ENCODE measurements at places on chromosomes 12 and 14. TPM values are rescaled to one million over a fixed set of nuclear protein-coding genes. Genes with fewer than 3 reads are reported as not detected.
A peak's percentile ranks its signal among the peaks of the same experiment; 100 is the strongest.

Gene OS9
- 158 TPM for total RNA-seq

Gene SLC17A8
- total RNA-seq, result 0.37 TPM

Gene UBE3B
- 66.8 TPM for total RNA-seq

Gene KRT73
- total RNA-seq, result 0.16 TPM

Gene CCDC184
- 6.9 TPM for total RNA-seq

Gene ABCC9
- 2.7 TPM for total RNA-seq

Gene LAG3
- total RNA-seq, result 7.1 TPM

DNA sequence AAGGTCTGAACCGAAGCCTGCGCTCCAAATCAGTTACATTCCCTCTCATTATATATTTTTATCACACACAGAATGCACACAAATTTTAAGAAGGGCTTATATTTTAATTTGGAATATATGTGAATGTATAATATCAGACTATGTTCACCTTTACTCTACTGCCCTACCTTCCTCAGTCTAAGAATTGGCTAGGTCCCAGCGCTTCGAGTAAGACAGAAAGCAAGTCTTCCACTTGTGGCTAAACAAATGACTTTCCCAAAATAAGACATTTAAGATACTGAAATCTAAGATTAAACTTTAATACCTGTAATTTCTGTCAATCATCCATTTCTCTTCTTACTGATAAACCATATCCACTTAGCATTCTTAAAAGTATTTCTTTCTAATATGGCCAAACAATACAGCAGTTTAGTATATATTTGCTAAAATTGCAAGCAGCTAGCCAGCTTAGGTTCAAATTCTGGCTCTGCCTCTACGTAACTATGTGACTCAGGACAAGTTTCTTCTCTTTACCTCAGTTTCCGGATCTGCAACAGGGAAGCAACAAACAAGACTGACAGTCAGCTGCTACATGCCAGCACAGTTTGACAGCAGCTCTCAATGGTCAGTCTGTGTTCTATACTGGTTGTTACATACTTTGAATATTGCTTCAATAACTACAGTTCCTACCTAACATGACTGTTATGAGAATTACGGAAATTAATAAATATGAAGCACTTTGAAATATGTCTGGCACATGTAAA is 2.0 kb downstream of the INTS13 start:
- no peak for DNase-seq
- H3K4me1 ChIP-seq, result peaks cover 27% of the 10 kb centered on the region
- no peaks in the 10 kb centered on the region for H3K27me3 ChIP-seq
- no peaks in the 10 kb centered on the region for H3K36me3 ChIP-seq
- H3K27ac ChIP-seq, result no peak overlapping the region
- H3K4me3 ChIP-seq, result no peak overlapping the region

GRCh38 chr14:94081386-94081820 is 293 bp downstream of the IFI27L1 start:
- H3K36me3 ChIP-seq, result no peaks in the 10 kb centered on the region
- H3K4me3 ChIP-seq, result peak overlapping the region; percentile 100
- DNase-seq, result no peak
- H3K27ac ChIP-seq, result peak overlapping the region; percentile 96

GRCh38 chr12:50214018-50214417 is 46.8 kb upstream of the CERS5 start:
- H3K27me3 ChIP-seq, result no peaks in the 10 kb centered on the region
- H3K27ac ChIP-seq, result no peak overlapping the region
- no peak for DNase-seq

DNA sequence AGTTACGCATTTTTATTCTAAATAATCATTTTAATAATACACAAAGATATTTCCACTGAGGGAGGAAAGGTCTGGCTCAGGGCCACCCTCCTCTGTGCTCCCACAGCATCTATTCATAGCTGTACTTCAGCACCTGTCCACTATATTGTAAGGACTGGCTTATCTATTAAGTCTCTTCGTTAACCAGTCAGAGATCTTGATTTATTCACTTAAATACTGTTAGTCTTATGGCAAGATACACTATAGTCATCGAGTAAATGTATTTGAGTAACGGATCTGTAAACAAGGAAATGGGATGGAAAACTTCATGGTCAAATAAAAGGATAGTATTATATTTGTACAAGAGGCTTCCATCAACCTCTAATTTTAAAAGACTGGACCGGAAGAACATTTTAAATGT is 54.6 kb downstream of the SPTLC2 start:
- no peak for DNase-seq
- H3K36me3 ChIP-seq, result no peaks in the 10 kb centered on the region
- peaks cover 9% of the 10 kb centered on the region for H3K4me1 ChIP-seq
- no peak overlapping the region for H3K4me3 ChIP-seq

DNA sequence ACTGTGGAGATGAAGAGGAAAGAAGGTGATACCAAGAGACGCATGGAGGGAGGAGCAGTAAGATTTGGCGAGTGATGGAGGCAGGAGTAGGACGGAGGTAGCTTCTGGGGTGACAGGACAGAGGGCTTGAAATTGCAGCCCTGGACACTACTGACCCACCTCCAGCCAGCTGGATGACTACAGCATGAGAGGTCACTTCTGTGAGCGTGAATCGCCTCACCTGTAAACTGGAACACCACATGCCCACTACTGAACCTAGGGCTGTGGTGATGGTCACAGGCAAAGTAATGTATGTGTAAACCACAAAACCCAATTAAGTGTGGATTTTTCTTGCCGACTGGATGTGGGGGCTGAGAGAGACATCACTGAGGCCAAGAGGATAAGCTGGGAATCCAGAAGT is 6.6 kb upstream of the KRT4 start:
- no peaks in the 10 kb centered on the region for H3K4me1 ChIP-seq
- no peak overlapping the region for H3K4me3 ChIP-seq
- no peaks in the 10 kb centered on the region for H3K27me3 ChIP-seq
- DNase-seq, result no peak
- no peaks in the 10 kb centered on the region for H3K36me3 ChIP-seq

DNA sequence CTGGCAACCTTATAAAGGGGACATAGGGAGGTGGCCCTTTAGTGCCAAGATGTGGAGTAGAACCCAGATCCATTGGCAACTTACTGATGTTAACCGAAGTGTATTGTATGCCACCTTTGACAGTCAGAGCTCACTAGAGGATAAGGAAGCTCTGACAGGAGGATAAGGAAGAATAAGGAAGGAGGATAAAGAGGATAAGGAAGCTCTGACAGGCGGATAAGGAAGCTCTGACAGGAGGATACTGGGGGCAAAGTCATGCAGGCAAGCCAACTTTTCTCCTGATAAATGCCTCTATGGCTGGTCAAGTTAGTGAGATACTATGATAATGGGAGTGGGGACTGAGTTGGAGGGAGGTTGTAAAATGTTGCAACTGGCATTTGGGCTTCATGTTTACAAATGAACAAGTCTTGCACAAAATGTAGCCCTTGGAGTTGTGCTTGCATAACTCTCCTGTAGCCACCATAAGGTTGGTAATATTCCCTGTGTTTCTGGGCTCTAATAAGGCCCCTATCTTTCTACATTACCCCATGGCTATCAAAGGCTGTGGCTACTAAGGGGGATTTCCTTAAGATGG is 17.7 kb upstream of the DHRS2 start:
- no peak overlapping the region for H3K4me3 ChIP-seq
- DNase-seq, result no peak
- H3K4me1 ChIP-seq, result no peaks in the 10 kb centered on the region
- no peak overlapping the region for H3K27ac ChIP-seq
- no peaks in the 10 kb centered on the region for H3K27me3 ChIP-seq
- no peaks in the 10 kb centered on the region for H3K36me3 ChIP-seq

DNA sequence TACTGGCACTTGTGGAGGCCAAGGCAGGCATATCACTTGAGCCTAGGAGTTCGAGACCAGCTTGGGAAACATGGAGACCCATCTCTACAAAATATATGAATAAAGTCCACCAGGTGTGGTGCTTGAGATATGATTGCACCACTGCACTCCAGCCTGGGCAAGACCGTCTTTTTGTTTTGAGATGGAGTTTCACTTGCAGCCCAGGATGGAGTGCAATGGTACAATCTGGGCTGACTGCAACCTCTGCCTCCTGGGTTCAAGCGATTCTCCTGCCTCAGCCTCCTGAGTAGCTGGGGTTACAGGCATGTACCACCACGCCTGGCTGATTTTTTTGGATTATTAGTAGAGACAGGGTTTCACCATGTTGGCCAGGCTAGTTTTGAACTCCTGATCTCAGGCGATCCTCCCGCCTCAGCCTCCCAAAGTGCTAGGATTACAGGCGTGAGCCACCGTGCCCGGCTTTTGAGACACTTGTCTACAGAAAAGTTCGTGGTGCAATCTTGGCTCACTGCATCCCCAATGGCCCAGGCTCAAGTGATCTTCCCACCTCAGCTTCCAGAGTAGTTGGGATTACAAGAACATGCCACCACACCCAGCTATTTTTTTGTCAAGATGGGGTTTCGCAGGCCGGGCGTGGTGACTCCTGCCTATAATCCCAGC is 16.3 kb upstream of the ATP5F1B start:
- no peak for DNase-seq
- H3K36me3 ChIP-seq, result no peaks in the 10 kb centered on the region
- H3K4me3 ChIP-seq, result no peak overlapping the region
- H3K27ac ChIP-seq, result no peak overlapping the region

DNA sequence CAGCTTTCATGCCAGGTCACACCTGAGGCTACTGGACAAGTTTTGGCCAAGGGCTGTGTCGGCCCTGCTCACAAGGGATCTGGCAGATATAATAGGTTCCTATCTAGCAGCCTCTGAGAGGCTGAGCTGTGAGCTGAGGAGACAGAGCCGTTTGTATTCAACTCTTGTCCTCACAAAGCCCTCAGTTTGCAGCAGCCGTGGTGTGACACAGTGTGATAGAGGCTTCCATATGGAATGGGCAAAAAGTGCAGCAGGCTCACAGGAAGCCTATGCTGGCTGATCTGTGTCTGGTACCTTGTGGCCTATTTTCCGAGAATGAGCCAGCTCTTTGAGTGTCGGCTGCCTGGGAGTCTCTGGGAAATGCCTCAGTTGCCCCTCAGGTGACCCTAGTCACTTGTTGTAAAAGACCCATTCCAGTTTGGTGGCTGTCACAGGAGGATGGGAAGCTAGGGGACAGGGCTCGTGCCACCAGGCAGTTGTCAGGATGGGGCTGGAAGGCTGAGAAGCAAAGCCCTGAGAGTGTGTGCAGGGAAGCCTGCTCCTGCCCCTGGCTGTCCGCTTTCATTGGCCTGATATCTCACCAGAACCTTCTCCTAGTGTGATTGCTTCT is 16.1 kb downstream of the VRTN start:
- H3K36me3 ChIP-seq, result no peaks in the 10 kb centered on the region
- H3K4me3 ChIP-seq, result no peak overlapping the region
- H3K4me1 ChIP-seq, result no peaks in the 10 kb centered on the region
- DNase-seq, result no peak
- H3K27ac ChIP-seq, result no peak overlapping the region
- H3K27me3 ChIP-seq, result no peaks in the 10 kb centered on the region

GRCh38 chr14:54718046-54718445 is 151.1 kb downstream of the SAMD4A start:
- H3K4me1 ChIP-seq, result peaks cover 6% of the 10 kb centered on the region
- no peaks in the 10 kb centered on the region for H3K27me3 ChIP-seq
- H3K36me3 ChIP-seq, result no peaks in the 10 kb centered on the region
- no peak overlapping the region for H3K4me3 ChIP-seq

- no peaks in the 10 kb centered on the region for H3K36me3 ChIP-seq
- H3K27me3 ChIP-seq, result no peaks in the 10 kb centered on the region
- no peak overlapping the region for H3K4me3 ChIP-seq
- H3K27ac ChIP-seq, result no peak overlapping the region
- no peaks in the 10 kb centered on the region for H3K4me1 ChIP-seq
Observed at GRCh38 chr14:62947301-62947700, 98.0 kb downstream of the KCNH5 start.

GRCh38 chr12:66942741-66943465 is 264.0 kb upstream of the GRIP1 start:
- no peak overlapping the region for H3K4me3 ChIP-seq
- H3K27ac ChIP-seq, result no peak overlapping the region
- no peaks in the 10 kb centered on the region for H3K4me1 ChIP-seq

GRCh38 chr12:105626653-105627052 is 296.2 kb downstream of the C12orf75 start:
- H3K27me3 ChIP-seq, result no peaks in the 10 kb centered on the region
- H3K4me1 ChIP-seq, result no peaks in the 10 kb centered on the region
- H3K27ac ChIP-seq, result no peak overlapping the region
- H3K4me3 ChIP-seq, result no peak overlapping the region

GRCh38 chr12:125065021-125065918 is at the start of gene AACS:
AACS (plus strand) TSS chr12:125065435; CDS start chr12:125065585, 150 bp downstream.
- DNase-seq, result peak; percentile 83
- H3K36me3 ChIP-seq, result no peaks in the 10 kb centered on the region
- H3K4me3 ChIP-seq, result peak within 1 kb of the TSS; percentile 74
- no peak within 1 kb of the TSS for H3K27ac ChIP-seq
- no peaks in the 10 kb centered on the region for H3K4me1 ChIP-seq

Data from testis (tissue), 5 donors.